A172 (cell line): ENCODE measurements at places on chromosomes 7 and 10. TPM values are rescaled to one million over a fixed set of nuclear protein-coding genes. Genes with fewer than 3 reads are reported as not detected.

HPSE2 gene
- not detected in 2 replicates for total RNA-seq

PVRIG gene
- not detected in 2 replicates for total RNA-seq

CAV1 gene
- 177 and 219 TPM in 2 replicates for total RNA-seq

HOXA6 gene
- 0.48 TPM in 1 of 2 replicates, not detected in the other for total RNA-seq

LIPM gene
- not detected in 2 replicates for total RNA-seq

ASB15 gene
- total RNA-seq: not detected in 2 replicates
